ENCODE measurements at places on chromosomes 6 and 20. TPM values are rescaled to one million over a fixed set of nuclear protein-coding genes. Genes with fewer than 3 reads are reported as not detected.

Gene SLC26A8
- total RNA-seq: 0.19 TPM

Gene SLC32A1
- not detected for total RNA-seq

Gene MCHR2
- total RNA-seq: not detected

Gene DEFB129
- total RNA-seq: not detected

Gene DPPA5
- not detected for total RNA-seq

Gene MCCD1
- not detected for total RNA-seq

Gene MRAP2
- 5.4 TPM for total RNA-seq

Gene ALDH8A1
- 0.62 TPM for total RNA-seq

Gene RBM24
- 0.18 TPM for total RNA-seq

Gene DEFB132
- not detected for total RNA-seq

Gene RNF182
- not detected for total RNA-seq

GRCh38 chr6:168841609-168842278 is 400.8 kb downstream of the SMOC2 start:
- no peaks in the 10 kb centered on the region for H3K27me3 ChIP-seq
- no peak for DNase-seq
- no peaks in the 10 kb centered on the region for H3K4me1 ChIP-seq
- no peak overlapping the region for H3K4me3 ChIP-seq
- no peaks in the 10 kb centered on the region for H3K36me3 ChIP-seq

- H3K4me1 ChIP-seq: no peaks in the 10 kb centered on the region
- H3K27me3 ChIP-seq: no peaks in the 10 kb centered on the region
- no peak for DNase-seq
- H3K27ac ChIP-seq: no peak overlapping the region
- H3K36me3 ChIP-seq: peaks cover 13% of the 10 kb centered on the region
Observed at GRCh38 chr6:154914288-154914687, 80.8 kb upstream of the TIAM2 start.

GRCh38 chr6:94052749-94053148 is 633.4 kb upstream of the EPHA7 start:
- no peaks in the 10 kb centered on the region for H3K4me1 ChIP-seq
- H3K27me3 ChIP-seq: no peaks in the 10 kb centered on the region
- no peak overlapping the region for H3K27ac ChIP-seq
- H3K36me3 ChIP-seq: no peaks in the 10 kb centered on the region
- no peak overlapping the region for H3K4me3 ChIP-seq

DNA sequence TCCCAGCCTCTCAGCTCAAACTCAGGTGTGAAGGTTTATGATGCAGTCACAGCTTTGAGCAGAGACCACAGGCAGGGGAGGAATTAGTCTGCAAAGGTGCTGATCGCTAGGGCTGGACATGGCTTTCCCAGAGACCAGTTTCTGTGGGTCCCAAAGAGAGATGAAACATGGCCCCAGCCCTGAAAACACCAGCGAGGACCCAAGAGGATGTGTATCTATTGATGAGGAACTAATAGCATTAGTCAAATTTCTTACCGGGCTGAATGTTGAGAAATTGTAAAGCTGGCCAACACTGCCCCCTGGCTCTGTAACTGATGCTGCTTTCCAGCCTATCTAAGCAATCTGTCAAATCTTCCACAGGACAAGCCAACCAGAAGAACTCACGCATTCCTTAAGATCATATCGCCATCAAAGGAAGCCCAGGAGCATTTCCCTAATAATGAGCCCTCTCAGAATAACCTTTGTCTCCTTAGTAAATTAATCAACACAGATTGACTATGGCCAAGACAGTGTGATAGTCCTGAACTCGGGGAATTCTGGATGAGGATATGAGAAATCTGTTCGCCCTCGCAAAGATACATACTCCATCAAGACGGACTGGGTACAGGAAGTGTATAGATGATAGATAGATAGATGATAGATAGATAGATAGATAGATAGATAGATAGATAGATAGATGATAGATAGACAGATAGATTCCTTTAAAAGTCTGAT is 7.8 kb upstream of the ACSS1 start:
- H3K36me3 ChIP-seq: no peaks in the 10 kb centered on the region
- no peak overlapping the region for H3K27ac ChIP-seq
- DNase-seq: no peak
- no peaks in the 10 kb centered on the region for H3K4me1 ChIP-seq
- no peaks in the 10 kb centered on the region for H3K27me3 ChIP-seq

- DNase-seq: no peak
- peak overlapping the region; percentile 61 for H3K27ac ChIP-seq
- H3K27me3 ChIP-seq: peaks cover 46% of the 10 kb centered on the region
- H3K36me3 ChIP-seq: no peaks in the 10 kb centered on the region
- no peak overlapping the region for H3K4me3 ChIP-seq
Observed at GRCh38 chr20:3727401-3728021, 5.0 kb upstream of the HSPA12B start.

DNA sequence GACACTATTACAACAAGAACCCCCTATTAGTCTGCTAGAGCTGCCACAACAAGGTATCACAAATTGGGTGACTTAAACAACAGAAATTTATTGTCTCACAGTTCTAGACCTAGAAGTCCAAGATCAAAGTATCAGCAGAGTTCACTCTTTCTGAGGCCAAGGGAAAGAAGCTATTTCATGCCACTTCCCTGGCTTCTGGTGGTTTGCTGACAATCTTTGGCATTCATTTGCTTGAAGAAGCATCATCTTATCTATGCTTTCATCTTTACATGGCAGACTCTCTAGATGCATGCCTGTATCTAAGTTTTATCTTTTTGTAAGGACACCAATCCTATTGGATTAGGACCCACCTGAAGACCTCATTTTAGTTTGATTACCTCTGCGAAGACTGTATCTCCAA is 296.8 kb upstream of the MARCKS start:
- no peak overlapping the region for H3K4me3 ChIP-seq
- H3K4me1 ChIP-seq: no peaks in the 10 kb centered on the region
- no peaks in the 10 kb centered on the region for H3K27me3 ChIP-seq
- no peak overlapping the region for H3K27ac ChIP-seq
- no peak for DNase-seq
- no peaks in the 10 kb centered on the region for H3K36me3 ChIP-seq

DNA sequence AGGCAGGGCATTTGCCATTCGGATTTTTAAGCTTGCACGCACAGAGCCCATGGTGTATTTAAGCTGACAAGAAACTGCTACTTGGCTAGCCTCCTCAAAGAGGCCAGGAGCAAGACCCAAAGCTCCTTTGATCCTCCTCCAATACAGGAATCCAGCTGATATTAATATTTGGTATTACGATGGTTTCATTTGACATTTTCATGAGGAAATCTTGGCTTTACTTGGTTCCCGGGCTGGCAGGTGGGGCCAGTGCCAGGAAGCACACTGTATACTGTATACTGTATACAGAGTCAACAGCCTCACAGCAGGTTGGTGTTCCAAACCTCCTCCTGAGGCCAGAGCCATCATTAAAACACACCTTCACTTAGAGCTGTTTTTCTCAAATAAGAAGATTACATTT is 138.2 kb upstream of the ARMC2 start:
- H3K4me1 ChIP-seq: peaks cover 19% of the 10 kb centered on the region
- H3K27me3 ChIP-seq: no peaks in the 10 kb centered on the region

GRCh38 chr20:24942679-24943078 is 6.4 kb upstream of the CST7 start:
- H3K4me3 ChIP-seq: no peak overlapping the region
- no peaks in the 10 kb centered on the region for H3K27me3 ChIP-seq

DNA sequence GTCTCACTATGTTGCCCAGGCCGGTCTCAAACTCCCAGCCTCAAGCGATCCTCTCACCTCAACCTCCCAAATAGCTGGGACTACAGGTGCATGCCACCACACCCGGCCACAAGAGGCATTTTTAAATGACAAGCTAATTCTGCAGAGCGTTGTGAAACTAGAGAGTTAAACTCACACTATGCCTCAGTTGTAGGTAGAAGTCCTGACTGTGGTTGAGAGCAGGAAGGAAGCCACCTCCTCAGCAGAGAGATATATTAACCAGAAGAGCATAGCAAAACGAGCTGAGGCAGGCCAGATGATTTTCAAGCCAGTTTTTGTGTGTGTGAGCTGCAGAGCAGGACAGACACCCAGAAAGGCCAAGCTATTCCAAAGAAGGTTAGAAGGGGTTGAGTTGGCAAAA is 150.3 kb downstream of the MBOAT1 start:
- H3K27ac ChIP-seq: no peak overlapping the region
- DNase-seq: no peak
- H3K4me1 ChIP-seq: no peaks in the 10 kb centered on the region
- H3K36me3 ChIP-seq: no peaks in the 10 kb centered on the region
- no peaks in the 10 kb centered on the region for H3K27me3 ChIP-seq

GRCh38 chr6:19991176-19991575 is 154.0 kb downstream of the ID4 start:
- no peak overlapping the region for H3K27ac ChIP-seq
- no peaks in the 10 kb centered on the region for H3K4me1 ChIP-seq
- H3K36me3 ChIP-seq: no peaks in the 10 kb centered on the region
- DNase-seq: no peak

DNA sequence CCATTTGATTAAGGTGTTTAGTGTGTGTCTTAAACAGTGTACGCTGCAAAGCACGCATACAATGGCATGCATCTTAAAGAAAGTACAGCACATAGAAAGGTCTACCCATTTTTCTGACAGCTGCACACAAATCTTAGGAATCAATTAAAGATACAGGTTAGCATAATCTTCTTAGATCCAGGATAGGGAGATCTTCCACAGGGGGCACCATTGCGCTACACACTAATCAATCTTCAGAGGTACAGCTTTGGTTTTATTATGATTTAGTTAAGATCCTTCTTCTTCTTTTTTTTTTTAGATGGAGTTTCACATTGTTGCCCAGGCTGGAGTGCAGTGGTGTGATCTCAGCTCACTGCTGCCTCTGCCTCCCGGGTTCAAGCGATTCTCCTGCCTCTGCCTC is 63.7 kb upstream of the BEND3 start:
- H3K4me1 ChIP-seq: no peaks in the 10 kb centered on the region
- H3K4me3 ChIP-seq: no peak overlapping the region
- no peak overlapping the region for H3K27ac ChIP-seq
- no peak for DNase-seq
- H3K27me3 ChIP-seq: no peaks in the 10 kb centered on the region
- no peaks in the 10 kb centered on the region for H3K36me3 ChIP-seq

GRCh38 chr6:107030151-107030550 is 2.2 kb downstream of the MTRES1 start:
- DNase-seq: no peak
- H3K27me3 ChIP-seq: no peaks in the 10 kb centered on the region
- no peaks in the 10 kb centered on the region for H3K36me3 ChIP-seq
- H3K4me1 ChIP-seq: peaks cover 12% of the 10 kb centered on the region

- DNase-seq: no peak
- no peak overlapping the region for H3K4me3 ChIP-seq
Observed at GRCh38 chr6:160863782-160864181, 127.8 kb upstream of the MAP3K4 start.

DNA sequence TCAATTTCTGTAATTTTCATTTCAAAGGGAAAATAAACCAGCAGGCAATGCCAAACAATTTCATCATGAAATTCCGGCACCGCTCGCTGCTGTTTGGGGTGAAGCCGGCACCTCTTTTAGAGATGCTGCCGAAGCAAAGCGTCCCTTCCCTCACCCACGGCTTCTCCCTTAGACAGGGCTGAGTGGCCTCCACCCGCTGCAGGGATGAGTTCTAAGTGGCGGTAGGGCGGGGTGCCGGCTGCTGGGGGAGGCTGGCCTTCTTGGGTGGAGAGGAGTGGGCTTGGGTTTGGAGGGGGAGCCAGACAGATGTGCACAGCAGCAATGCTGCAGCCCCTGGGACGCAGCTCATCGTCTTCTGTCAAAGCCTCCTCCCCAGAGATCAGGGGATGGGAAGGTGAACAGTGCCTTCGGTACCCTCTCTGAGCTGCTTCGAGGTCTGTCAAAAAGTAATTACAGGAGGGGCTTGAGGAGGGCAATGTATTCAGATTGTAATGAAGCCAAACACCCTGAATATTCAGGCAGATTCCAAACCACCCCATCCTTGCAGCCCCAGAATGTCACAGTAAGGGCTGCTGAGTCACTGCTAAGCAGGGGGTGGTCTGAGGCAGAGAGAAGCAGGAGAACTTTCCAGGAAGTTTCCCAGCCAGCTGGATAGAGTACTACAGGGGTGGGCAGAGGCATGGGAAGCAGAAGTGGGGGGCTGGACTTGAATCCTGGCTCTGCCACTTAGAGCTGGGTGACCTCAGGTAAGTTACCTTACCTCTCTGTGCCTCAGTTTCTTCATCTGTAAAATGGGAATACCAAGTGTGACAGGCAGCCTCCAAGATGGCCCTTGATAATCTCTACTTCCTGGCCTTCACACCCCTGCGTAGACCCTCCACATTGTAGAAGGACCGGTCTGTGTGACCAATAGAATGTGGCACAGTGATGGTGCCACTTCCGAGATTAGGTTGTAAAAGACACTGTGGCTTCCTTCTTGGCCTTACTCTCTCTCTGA is 96.6 kb downstream of the SULF2 start:
- peaks cover 4% of the 10 kb centered on the region for H3K36me3 ChIP-seq
- H3K27ac ChIP-seq: no peak overlapping the region
- no peaks in the 10 kb centered on the region for H3K27me3 ChIP-seq
- H3K4me1 ChIP-seq: no peaks in the 10 kb centered on the region

DNA sequence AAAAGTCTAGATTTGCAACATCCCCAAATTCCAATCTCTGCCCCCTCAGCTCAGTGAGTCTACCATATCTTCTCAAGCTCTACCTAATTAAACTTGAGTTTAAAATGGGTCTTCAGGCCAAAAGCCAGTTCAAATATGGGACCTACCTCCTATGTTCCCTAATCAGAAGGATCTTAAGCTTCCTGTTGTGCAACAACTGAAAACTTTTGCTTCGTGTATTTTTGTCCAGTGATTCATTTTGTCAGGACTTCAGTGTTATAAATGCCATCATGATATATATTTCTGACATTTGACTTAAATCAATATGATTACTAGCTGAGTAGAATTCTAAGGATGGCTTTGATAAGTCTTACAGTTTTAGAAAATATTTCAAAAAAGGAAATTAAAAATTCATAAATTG is 622.6 kb upstream of the PTCHD4 start:
- no peaks in the 10 kb centered on the region for H3K4me1 ChIP-seq
- H3K27me3 ChIP-seq: no peaks in the 10 kb centered on the region
- H3K4me3 ChIP-seq: no peak overlapping the region

- no peaks in the 10 kb centered on the region for H3K27me3 ChIP-seq
- no peak overlapping the region for H3K4me3 ChIP-seq
- DNase-seq: no peak
- H3K27ac ChIP-seq: peak overlapping the region; percentile 81
- H3K4me1 ChIP-seq: peaks cover 49% of the 10 kb centered on the region
Observed at GRCh38 chr6:106858653-106859092, 115.9 kb downstream of the CD24 start.

DNA sequence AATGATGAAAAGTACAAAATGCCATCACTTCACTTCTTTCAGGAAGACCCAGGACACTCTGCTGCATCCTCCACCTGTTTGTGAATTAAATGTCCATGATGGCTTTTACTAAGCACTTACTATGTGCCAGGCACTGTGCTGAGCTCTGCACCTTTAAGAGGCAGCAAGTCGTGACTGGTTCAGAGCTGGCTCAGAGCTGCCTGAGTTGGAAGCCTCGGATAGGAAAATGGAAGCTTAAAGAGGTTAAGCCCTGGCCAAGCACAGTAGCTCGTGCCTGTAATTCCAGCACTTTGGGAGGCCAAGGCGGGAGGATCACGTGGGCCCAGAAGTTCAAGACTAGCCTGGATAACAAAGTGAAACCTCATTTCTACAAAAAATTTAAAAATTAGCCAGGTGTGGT is 95.6 kb downstream of the SNX5 start:
- no peak for DNase-seq
- no peaks in the 10 kb centered on the region for H3K36me3 ChIP-seq
- H3K4me1 ChIP-seq: peaks cover 27% of the 10 kb centered on the region
- no peaks in the 10 kb centered on the region for H3K27me3 ChIP-seq

Measured in esophagus squamous epithelium (tissue), 5 donors.